ENCODE measurements at places on chromosomes 1 and 21.
A peak's percentile ranks its signal among the peaks of the same experiment; 100 is the strongest.

- no peak for DNase-seq
These were observed 67.9 kb downstream of the KAZN start for GRCh38 chr1:14666373-14666772.

- DNase-seq: no peak
These were observed 93.1 kb downstream of the VAV3 start for GRCh38 chr1:107871687-107872395.

- no peak for DNase-seq
These were observed 39.0 kb upstream of the IL20 start for GRCh38 chr1:206826394-206826793.

DNA sequence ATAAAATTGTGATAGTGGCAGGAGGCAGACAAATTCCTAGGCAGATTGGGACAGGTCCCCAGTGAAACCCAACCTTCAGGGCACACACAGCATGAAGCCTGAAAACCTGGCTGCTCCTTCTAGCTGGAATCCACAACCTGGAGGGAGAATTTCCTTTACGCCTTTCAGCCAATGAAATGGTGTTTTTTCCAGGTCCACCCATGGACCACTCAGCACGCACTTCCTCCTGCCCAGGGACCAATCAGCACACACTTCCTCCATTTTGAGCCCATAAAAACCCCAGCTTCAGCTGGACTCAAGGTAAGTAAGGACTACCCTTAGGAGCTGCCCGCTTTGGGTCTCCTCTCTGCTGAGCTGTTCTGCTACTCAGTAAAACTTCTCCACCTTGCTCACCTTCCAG lies 120.1 kb downstream of the AKT3 start:
- DNase-seq: no peak

DNA sequence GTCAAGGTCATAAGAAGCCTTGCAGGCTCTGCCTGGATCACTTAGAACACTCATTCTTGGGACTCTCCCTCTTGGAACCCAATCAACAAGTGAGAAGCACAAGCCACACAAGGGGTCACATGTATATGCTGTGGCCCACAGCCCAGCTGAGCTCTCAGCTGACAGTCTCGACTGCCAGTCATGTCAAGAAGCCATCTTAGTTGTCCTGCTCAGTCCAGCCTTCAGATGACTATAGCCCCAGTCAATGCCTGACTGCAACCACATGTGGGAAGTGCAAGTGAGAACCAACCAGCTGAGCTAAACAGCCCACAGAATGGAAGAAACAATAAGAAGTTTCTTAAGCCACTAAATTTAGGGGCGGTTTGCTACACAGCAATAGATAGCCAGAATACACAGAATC lies 356.0 kb downstream of the KCNH1 start:
- no peak for DNase-seq

- no peak for DNase-seq
These were observed 31.1 kb upstream of the MTF1 start for GRCh38 chr1:37890378-37891014.

- no peak for DNase-seq
These were observed 263.8 kb downstream of the NEGR1 start for GRCh38 chr1:72018562-72018961.

DNA sequence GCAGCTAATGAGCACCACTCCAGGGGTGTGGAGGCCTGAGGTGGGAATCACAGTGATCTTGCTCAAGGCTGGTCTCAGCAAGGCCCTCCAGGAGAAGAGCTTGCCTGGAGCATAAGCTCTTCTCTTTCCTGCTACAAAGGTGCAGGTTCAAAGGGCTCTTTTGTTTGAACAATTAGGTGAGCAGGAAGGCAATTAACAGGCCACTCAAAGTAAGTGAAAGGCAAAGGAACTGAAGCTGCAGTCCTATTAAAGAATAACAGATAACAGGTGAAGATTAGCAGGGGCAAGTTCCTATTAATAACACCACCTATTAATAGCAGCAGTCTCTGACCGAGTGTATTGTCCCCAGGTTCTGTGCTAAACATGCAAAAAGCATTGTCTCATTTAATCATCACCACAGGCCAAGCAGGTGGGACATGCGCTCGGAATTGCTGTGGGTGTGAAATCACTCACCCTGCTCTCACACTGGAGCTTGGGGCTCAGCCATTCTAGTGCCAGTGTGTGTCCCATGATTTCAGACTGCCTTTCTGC lies 113.8 kb downstream of the RHOU start:
- peak; percentile 4 for DNase-seq

DNA sequence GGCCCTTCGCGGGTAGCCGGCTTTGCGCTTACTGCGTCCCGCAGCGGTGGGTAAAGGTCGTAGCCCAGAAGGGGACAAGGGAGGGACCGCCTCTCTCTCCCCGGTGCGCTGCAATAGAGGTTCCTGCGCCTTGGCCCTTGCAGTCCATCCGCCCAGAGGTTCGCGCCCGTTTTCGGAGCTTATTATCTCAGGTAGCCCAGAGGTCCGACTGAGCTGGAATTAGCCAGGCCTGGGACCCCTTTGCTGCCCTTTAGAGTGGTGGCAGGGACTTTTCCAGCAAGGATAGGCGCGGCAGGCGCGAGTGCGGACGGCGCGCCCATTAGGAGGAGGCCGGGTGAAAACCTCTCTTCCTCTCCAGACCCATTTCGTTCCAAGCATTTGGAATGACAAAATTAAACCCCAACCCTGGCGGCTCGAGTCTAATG lies 5.0 kb downstream of the LHX4 start:
- DNase-seq: peak; percentile 46

GRCh38 chr1:69494221-69494620 lies 73.5 kb upstream of the LRRC7 start:
- no peak for DNase-seq

- no peak for DNase-seq
These were observed 34.2 kb downstream of the LMO4 start for GRCh38 chr1:87362834-87363426.

DNA sequence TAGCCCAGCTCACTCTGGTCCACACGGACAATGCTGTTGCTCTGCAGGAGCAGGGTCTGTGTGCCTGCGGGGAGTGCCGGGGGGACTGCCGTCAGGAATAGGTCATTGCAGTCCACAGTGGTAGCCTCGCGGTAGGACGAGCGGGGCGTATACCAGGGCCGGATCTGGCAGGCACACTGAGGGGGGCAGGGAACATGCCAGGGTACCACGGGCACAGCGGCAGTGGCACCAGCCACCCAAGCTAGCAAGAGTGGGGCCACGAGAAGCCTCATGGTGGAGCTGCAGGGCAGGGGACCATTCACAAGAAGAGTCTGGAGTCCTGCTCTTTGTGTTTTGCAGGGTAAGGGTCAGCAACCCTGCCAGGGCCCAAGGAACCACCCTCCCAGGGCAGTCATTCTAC lies 65.8 kb downstream of the LRRN2 start:
- no peak for DNase-seq

- DNase-seq: no peak
These were observed 1.9 kb downstream of the TTF2 start for GRCh38 chr1:117061986-117062415.

GRCh38 chr1:47223921-47224675 lies 7.9 kb downstream of the TAL1 start:
- no peak for DNase-seq

DNA sequence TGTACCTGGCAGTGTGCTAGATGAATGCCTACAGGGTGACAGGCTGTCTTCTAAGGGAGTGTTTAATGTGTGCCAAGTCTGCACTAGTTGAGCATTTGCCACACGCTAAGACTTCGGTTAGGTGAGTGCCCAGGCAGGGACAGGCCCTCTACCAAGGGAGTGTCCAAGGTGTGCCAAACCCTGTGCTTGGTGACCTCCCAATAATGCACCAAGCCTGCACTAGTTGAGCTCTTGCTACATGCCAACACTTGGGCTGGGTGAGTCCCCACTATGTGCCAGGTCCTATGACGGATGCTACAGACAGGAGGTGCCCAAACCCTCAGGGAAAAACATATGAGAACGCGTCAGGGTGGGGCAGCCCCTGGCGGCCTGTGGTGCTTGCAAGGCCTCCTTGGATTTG lies 10.8 kb downstream of the SLC6A9 start:
- no peak for DNase-seq

DNA sequence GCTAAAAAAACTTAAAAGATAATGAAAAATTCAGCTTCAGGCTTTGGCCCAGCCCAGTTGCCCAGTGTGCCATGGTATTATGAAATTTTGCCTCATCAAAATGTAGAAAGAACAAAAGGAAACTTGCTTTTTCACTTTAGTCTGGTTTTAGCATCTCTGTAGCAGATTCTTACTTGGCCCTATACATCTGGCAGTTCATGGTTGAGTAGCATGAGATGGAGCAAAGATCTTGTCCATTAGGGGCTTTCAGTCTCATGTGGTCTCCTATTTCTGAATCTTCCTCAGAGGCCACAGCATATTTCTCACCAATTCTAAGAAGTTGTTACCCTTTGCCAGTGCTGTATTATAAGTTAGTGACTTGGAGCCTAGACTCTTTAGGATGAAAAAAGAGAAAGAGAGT lies 58.5 kb downstream of the ATP2B4 start:
- no peak for DNase-seq

DNA sequence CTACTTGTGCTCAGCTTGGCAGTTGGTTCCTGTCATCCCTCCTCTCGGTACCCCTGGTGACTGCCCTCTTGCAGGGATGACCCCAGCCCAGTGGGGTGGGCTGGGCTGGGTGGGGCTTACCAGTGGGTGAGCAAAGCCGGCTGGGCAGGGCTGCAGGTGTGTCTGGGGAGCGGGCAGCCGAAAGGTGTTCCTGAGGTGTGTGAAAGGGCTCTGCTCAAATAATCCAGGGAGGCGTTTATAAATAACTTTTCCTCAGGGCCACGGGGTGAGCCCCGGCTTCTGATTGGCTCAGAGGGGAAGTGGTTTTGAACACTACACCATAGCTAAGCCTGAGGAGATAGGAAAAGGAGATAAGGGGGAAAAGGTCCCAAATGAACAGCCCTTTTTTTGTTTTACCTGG lies at the start of gene SLC26A9:
SLC26A9 (minus strand) TSS at position 212 of the 400 bp plus-strand sequence. CDS start 7,636 bp downstream, outside the sequence.
- DNase-seq: no peak

GRCh38 chr1:46193285-46193684 lies 4.9 kb downstream of the POMGNT1 start:
- no peak for DNase-seq

DNA sequence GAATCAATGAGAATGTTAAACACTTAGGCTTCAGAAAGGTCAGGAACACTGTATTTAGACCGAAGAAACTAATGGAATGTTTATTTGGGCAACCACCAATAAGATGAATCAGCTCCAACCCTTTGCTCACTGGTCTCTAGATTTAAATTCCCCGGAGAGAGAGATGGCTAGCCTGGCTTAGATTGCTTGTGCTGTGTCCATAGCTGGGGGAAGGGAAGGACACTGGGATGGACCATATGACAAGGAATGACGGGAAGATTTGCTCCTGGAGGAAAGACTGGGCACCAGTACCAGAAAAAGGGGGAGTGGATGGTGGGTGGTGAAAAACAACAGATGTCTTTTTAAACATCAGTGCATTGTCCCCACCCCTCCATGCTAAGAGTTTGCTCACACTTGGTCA lies 426.6 kb downstream of the DUSP10 start:
- no peak for DNase-seq

GRCh38 chr1:3712573-3713535 lies 39.4 kb upstream of the CCDC27 start:
- no peak for DNase-seq

- no peak for DNase-seq
These were observed 8.1 kb upstream of the GBP5 start for GRCh38 chr1:89280766-89281165.

DNA sequence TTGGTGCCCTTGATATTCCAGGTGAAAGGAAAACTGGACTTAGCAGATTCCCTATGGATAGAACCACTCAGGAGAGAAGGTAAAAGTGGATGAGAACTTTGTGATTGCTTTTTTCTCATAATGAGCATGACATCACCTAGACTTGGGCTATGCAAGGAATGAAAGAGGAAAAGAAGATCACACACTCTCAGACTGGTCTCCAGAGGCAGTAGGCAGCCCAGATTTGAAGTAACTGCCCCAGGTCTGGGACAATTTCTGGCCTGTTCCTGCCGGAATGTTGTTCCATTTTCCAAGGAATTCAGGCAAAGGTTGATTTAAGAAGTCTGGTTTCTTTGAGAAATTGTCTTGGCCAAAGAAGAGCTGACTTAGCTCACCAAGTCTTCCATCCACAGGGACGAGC lies 31.7 kb upstream of the USP24 start:
- DNase-seq: no peak

- no peak for DNase-seq
These were observed 211.0 kb upstream of the PBX1 start for GRCh38 chr1:164347980-164348379.

- no peak for DNase-seq
These were observed 7.2 kb upstream of the PIGC start for GRCh38 chr1:172451002-172451443.

- DNase-seq: peak; percentile 62
These were observed 34.8 kb downstream of the ACOT7 start for GRCh38 chr1:6358757-6359201.

- DNase-seq: peak; percentile 45
These were observed 53.6 kb upstream of the RUNX1 start for GRCh38 chr21:35102488-35103371.

DNA sequence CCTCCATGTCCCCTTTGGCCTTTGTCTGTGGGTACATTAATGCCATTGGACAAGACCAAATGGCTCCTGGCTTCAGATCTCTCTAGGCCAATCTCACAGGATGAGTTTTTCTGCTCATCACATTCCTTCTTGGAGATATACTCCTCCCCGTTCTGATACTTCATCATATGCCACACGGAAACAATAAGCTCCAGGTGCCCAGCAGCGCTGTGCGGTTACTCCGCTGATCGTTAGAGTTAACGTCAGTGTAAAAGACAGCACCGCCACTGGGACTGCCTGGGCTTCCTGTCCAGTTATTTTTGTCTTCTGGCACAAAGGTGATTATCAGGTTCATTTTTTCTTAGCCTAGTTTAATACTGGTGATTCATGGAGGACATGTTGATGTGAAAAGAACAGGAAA lies 22.5 kb downstream of the CACHD1 start:
- DNase-seq: no peak

DNA sequence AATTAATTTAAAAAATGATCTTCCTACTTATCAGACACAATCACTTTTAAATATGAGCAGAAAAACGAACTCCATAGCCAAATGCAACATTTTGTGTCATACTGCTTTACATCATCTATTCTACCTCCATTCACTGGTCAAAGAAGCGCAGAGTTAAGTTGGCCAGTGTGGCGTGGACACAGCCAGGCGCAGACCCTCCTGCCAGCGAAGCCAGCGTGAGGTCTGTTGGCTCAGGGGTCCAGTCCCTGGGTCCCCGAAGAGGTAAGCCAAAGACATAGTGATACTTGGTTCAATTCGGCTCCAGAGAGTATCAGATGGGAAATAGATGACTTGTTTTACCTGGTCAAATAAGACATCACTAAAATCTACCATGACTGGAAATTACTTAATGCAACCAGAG lies 59.2 kb downstream of the B3GALT5 start:
- DNase-seq: no peak

GRCh38 chr21:17492415-17493168 lies 20.3 kb upstream of the CXADR start:
- DNase-seq: no peak

GRCh38 chr1:86015375-86015774 lies 141.2 kb downstream of the COL24A1 start:
- DNase-seq: no peak

Data from activated T-cell treated with anti-CD3 and anti-CD28 coated beads, Interleukin-2, amount 50 U/mL, for 48 hours (primary cell).